ENCODE measurements at places on chromosomes 2 and 18. TPM values are rescaled to one million over a fixed set of nuclear protein-coding genes. Genes with fewer than 3 reads are reported as not detected.

Gene BCL2
- polyA plus RNA-seq = 28.8 TPM

Gene IL1B
- polyA plus RNA-seq = 1.2 TPM

GRCh38 chr18:44792456-44793061, 111.9 kb downstream of the SETBP1 start:
- no peak for DNase-seq

DNA sequence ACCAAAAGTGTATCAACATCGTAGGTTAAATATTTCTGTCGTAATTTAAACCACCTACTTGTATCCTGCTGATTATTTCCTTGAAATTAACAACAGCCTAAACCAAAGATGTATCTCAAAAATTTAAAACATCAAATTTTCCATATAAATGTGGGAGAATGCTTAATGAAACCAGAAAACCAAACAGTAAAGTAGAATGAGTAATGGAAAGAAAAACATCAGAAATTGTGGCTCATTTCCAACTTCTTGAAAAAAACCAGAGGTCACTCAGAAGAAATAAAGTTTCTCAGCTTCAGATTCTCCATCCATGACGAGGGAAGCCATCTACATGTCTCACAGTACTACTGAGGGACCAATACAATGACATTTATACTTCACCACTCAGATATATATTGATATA, 296.5 kb downstream of the NOL4 start:
- DNase-seq = no peak

DNA sequence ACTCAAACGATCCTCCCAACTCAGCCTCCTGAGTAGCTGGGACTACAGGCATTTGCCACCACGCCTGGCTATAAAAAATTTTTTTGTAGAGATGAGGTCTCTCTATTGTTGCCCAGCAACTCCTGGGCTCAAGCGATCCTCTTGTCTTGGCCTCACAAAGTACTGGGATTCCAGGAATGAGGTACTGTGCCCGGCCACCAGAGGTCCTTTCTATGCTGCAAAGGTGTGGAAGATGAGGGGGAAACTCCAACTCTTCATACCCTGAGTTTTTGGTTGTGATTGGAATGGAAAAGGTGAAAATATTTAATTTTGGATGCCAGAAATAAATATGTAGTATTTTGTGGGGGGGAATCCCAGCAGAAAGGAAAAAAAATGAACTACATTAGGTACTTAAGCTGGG, 36.0 kb downstream of the MRPL33 start:
- no peak for DNase-seq

- DNase-seq = no peak
Observed at GRCh38 chr2:205748639-205749038, 66.3 kb downstream of the NRP2 start.

GRCh38 chr2:95034221-95034620, 8.7 kb downstream of the MAL start:
- no peak for DNase-seq

GRCh38 chr18:12394428-12394827, 13.3 kb upstream of the PRELID3A start:
- DNase-seq = no peak

- no peak for DNase-seq
Observed at GRCh38 chr2:100529900-100530299, 32.9 kb upstream of the PDCL3 start.

GRCh38 chr2:194556629-194557028, 1100.4 kb upstream of the SLC39A10 start:
- no peak for DNase-seq

DNA sequence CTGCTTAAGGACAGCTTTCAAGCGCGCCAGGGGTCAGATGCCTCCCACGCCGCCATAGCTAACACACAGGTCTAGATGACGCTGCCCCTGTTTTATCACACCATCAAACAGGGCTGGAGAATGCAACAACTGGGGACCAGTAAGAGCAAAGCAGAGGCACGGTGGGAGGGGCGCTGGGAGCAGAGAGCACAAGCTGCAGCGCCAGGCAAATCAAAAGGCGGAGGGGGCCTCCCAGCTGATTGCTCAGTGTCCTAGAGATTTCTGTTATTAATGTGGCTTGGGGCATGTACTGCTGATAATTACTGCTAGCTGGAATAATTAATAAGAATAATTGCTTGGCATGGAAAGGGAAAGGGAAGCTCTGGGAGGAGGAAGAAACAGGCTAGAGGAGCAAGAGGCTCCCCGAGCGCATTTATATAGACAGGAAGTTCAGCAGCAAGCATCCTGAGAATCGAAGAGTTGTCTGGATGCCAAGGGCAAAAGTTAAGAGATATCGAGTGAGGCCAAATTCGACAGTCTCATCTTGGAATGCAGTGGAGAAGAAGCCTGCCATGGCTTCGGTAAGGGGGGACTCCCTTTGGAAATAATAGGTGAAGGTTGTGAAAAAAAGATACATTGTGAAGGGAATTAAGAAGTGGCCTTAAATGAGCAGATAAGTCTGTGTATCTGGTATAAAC, 104.5 kb upstream of the ZNF521 start:
- DNase-seq = no peak

- DNase-seq = no peak
Observed at GRCh38 chr2:20451000-20451290, 4.1 kb downstream of the RHOB start.

GRCh38 chr18:6207116-6207515, 207.6 kb downstream of the L3MBTL4 start:
- DNase-seq = no peak

DNA sequence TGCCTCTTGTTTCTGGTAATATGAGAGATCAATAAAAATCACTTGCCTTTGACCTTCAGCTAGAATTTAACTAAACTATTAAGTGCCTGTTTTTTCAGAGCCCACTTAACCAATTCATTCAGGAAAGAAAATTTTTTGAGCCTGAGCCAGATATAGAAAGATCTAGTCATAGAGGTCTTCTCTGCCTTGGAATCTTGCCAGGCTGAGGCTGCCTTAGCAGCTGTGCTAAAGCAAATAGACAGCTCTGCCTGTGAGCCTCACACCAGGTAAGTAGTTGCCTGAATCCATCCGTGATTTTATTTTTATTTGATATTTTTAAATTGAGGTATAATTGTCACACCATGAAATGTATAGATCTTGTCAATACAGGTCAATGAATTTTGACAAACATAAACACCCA, 27.4 kb downstream of the EVX2 start:
- DNase-seq = no peak

DNA sequence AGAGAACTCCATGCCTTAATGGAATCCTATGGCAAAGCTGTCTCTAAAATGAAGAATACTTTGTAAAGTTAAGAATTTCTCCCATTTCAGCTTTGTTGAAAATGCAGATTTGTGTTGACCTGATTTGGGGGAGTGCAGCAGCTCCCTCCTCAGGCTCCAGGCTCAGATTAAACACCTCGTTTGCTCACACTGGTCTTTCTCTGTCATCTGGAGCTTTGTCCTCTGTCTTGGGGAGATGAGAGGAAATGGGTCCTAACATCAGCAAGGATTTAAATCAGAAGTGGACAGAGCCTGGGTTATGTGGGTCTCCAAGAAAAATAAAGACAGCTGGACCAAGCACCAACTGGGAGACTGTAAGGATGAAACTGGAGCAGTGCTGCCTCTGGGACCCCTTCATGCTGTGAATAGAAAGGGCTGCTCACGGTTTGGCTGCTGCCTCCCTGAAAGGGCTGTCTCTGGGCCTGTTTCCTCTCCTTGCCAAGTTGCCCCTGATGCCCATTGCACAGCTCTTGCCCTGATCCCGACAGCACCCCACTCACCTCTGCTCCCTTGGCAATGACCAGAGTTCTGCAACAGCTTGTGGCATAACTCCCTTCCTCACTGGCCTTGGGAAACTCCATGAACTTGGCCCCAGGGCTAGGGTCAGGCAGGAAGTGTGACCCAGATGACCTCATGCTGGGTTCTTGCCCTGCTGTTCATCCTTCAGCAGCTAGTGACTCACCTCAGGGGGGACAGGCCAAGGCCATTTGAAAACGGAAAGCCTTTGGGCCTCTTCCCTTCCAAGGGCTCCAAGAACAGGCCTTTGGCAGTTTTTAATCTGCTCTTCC, 197.2 kb downstream of the CYP26B1 start:
- DNase-seq = no peak

- DNase-seq = no peak
Observed at GRCh38 chr2:238030422-238031155, 30.2 kb upstream of the SCLY start.

- DNase-seq = no peak
Observed at GRCh38 chr2:218806346-218806978, 24.5 kb downstream of the CYP27A1 start.

GRCh38 chr18:74155276-74155675, 7.0 kb downstream of the TIMM21 start:
- DNase-seq = no peak
